ENCODE measurements at places on chromosomes 3 and 15. TPM values are rescaled to one million over a fixed set of nuclear protein-coding genes. Genes with fewer than 3 reads are reported as not detected.

SCN11A gene
- total RNA-seq = not detected

P2RY12 gene
- not detected for total RNA-seq

SLC4A7 gene
- total RNA-seq = 99.4 TPM

BCHE gene
- 1.5 TPM for total RNA-seq

SLC22A14 gene
- total RNA-seq = 0.13 TPM

EFHB gene
- 0.46 TPM for total RNA-seq

GABRB3 gene
- 0.13 TPM for total RNA-seq

ARPP21 gene
- not detected for total RNA-seq

PLD1 gene
- 20.6 TPM for total RNA-seq

RETNLB gene
- total RNA-seq = not detected

MTFMT gene
- total RNA-seq = 19.4 TPM

QTRT2 gene
- total RNA-seq = 51.6 TPM
